Effector memory CD4-positive, alpha-beta T cell (primary cell): ENCODE measurements at places on chromosomes 2 and 18.

GRCh38 chr18:62336618-62337017 lies 11.5 kb downstream of the TNFRSF11A start:
- no peaks in the 10 kb centered on the region for H3K4me1 ChIP-seq
- H3K36me3 ChIP-seq: no peaks in the 10 kb centered on the region
- DNase-seq: no peak
- no peak overlapping the region for H3K4me3 ChIP-seq
- H3K27ac ChIP-seq: no peak overlapping the region

DNA sequence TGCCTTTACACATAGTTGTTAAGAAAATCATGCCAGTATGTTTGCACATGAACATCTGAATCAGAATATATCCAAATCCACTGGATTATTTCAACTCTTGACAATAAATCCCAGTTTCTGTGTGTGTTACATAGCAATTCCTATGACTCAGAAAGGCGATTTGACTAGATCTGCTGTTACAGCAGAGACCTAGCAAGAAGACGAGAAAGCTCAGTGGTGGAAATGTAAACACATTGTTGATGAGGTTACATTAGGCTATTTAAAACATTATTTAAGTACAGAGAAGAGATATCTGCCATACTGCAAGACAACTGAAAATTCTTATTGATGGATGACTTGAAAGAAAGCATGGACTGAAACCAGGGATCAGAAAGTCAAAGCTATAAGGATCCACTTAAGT lies 73.0 kb upstream of the SMIM21 start:
- H3K27me3 ChIP-seq: no peaks in the 10 kb centered on the region
- no peak for DNase-seq
- H3K27ac ChIP-seq: no peak overlapping the region
- H3K4me1 ChIP-seq: no peaks in the 10 kb centered on the region

DNA sequence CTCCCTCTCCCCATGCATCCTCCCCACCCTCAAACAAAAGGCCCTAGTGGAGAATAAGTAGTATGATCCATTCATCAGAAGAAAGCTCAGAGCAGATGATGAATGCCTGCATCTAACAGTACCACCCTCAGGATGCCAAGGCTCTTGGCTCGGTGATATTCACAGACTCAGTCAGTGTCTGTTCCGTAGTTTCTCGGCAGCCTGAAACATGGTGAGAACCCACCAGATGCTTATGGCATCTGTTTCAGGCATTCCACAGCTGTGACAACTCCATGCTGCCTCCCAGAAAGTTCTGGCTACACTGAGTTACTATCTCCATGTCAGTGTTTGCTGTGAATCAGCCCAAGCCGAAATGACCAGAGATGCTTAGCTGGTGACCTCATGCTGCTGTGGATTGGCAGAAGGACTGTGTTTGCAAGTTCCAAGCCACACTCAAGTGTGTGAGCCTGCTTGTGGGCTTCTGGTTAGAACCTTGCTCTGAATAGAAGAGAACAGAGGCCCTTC lies 83.9 kb downstream of the WDSUB1 start:
- no peak overlapping the region for H3K4me3 ChIP-seq
- peaks cover 6% of the 10 kb centered on the region for H3K4me1 ChIP-seq
- H3K27me3 ChIP-seq: no peaks in the 10 kb centered on the region
- no peak overlapping the region for H3K27ac ChIP-seq
- no peak for DNase-seq
- H3K36me3 ChIP-seq: no peaks in the 10 kb centered on the region

DNA sequence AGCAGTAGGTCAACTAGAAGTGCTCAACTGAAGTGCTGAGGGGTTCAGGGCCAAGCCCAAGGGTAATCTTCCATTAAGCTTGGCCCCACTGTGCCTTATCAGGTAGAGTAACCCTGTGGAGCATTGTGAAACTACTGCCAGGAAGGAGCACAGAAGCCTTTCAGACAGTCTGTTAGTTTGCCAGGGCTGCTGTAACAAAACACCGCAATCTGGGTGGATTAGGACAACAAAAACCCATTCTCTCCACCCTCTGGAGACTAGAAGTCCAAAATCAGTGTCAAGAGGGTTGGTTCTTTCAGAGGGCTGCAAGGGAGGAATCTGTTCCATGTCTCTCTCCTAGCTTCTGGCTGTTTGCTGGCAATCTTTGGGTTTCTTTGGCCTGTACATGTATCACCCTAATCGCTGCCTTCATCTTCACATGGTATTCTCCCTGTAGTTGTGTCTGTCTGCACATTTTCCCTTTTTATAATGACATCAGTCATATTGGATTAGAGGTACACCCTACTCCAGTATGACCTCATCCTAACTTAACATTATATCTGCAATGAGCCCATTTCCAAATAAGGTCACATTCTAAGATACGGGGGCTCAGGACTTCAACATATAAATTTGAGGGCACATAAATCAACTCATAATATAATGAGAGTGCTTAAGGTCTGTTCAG lies 21.2 kb downstream of the VIT start:
- no peak for DNase-seq
- no peaks in the 10 kb centered on the region for H3K27me3 ChIP-seq
- no peaks in the 10 kb centered on the region for H3K36me3 ChIP-seq
- H3K4me1 ChIP-seq: no peaks in the 10 kb centered on the region
- H3K4me3 ChIP-seq: no peak overlapping the region

DNA sequence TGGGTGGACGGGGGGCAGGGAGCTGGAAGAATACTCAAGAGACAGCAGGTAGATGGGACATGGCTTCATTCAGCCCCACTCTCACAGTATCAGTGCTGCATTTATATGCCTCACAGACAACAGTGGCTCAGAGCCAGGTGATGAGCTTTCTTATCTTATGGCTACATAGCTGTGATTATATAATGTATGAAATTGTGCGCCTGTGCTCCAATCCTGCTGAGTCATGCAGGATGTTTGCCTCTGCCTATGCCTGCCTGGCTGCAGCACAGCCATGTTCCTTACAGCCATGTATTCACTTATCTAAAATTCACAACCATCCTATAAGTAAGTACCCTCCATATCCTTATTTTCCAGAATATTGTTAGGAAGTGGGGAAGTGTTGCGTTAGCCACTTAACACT lies 37.7 kb upstream of the RNF103 start:
- H3K4me3 ChIP-seq: no peak overlapping the region
- no peak overlapping the region for H3K27ac ChIP-seq
- no peaks in the 10 kb centered on the region for H3K27me3 ChIP-seq
- H3K36me3 ChIP-seq: no peaks in the 10 kb centered on the region
